Neural crest cell (in vitro differentiated cells): ENCODE measurements at places on chromosomes 5 and 9. TPM values are rescaled to one million over a fixed set of nuclear protein-coding genes. Genes with fewer than 3 reads are reported as not detected.

Gene FOXD4L6
- 0.30 and 0.48 TPM in 2 replicates for total RNA-seq

DNA sequence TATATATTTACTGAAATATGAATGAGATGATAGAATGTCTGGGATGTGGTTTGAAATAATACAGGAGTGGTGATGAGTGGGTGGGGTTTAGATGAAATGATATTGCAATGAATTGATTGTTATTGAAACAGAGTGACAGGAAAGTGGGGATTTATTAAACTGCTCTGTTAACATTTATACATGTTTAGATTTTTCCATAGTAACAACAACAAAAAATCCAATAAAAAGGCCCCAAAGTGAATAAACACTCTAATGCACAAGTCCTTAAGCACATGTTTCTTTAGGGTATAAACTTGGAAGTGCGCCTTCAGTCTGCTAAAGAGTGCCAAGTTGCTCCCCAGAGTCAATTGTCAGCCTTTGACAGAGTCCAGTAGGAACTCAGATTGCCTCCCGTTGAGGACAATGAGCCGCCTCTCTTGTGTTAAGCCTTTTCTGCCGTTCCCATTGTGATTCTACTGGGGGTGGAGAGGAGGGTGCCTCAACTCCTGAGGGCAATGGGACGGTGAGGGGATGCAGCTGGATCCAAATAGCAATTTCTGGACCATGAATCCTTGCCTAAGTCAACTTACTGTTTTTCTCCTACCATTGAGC is 112.3 kb downstream of the SLC28A3 start:
- no peaks in the 10 kb centered on the region for H3K27me3 ChIP-seq
- DNase-seq = no peak
- H3K4me1 ChIP-seq = peaks cover 53% of the 10 kb centered on the region
- H3K4me3 ChIP-seq = no peak overlapping the region
- H3K27ac ChIP-seq = peak overlapping the region; percentile 28
- H3K36me3 ChIP-seq = no peaks in the 10 kb centered on the region

Gene COL27A1
- 15.3 and 20.3 TPM in 2 replicates for total RNA-seq

Gene RLN2
- total RNA-seq = 0.43 and 0.77 TPM in 2 replicates

Gene HMGXB3
- total RNA-seq = 40.4 and 44.4 TPM in 2 replicates

DNA sequence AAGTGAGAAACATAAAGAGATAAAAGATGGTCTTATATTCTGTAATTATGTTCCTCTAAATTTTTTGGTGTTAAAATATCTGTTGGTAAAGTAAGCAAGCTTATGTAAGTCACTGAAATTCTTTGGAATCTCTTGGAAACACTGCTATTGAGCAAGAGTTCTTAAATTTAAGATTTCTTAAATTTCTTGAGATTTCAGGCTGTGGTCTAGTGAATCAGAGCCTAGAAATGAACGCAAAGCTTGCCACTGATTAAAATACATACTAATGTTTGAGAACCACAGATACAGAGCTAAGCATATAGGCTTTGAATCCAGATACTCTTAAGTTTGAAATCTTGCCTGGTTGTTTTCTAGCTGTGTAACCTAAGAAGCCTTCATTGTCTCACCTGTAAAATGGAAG is 133.4 kb downstream of the TRPM3 start:
- H3K36me3 ChIP-seq = no peaks in the 10 kb centered on the region
- H3K4me3 ChIP-seq = no peak overlapping the region
- no peaks in the 10 kb centered on the region for H3K4me1 ChIP-seq
- H3K27me3 ChIP-seq = no peaks in the 10 kb centered on the region
- DNase-seq = no peak

GRCh38 chr5:80967500-80968181 is 7.5 kb downstream of the RASGRF2 start:
- H3K36me3 ChIP-seq = no peaks in the 10 kb centered on the region
- no peak overlapping the region for H3K4me3 ChIP-seq
- H3K4me1 ChIP-seq = no peaks in the 10 kb centered on the region
- H3K27me3 ChIP-seq = peaks cover 44% of the 10 kb centered on the region

DNA sequence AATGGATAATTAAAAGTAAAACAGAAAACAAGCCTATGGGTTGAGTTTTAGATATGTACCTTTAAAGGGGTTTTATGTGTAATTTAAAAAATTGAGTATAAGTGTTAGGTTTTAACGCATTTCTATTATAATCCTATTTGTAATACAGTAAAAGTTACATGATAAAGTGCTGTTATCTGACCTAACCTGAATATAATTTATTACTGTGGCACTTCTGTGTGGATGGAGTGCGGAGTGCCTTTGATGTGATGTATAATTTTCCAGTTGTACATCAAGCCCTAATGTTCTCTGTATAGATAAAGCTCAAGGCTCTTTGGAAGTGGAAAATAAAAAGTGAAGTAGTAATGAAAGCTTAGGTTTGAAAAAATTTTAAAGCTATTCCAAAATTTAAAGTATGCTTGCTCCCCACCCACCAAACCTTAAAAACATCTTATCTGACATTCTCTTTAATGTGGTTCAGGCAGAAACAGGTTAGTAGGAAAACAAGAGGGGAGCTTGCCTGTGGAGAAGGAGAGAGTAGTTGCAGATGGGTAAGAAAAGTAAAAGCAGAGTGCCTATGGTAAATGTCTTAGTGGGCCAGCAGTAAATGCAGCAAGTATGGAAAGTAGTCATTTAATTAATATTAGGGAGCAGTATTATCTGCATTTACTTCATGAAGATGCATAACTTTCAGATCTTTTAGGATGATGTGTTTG is 4.0 kb downstream of the MATR3 start:
- DNase-seq = no peak
- no peak overlapping the region for H3K27ac ChIP-seq
- peaks cover 59% of the 10 kb centered on the region for H3K4me1 ChIP-seq
- peak overlapping the region; percentile 80 for H3K4me3 ChIP-seq
- H3K27me3 ChIP-seq = peaks cover 13% of the 10 kb centered on the region

- H3K4me3 ChIP-seq = no peak overlapping the region
- no peaks in the 10 kb centered on the region for H3K27me3 ChIP-seq
- H3K36me3 ChIP-seq = no peaks in the 10 kb centered on the region
- no peak overlapping the region for H3K27ac ChIP-seq
- DNase-seq = no peak
Measured at GRCh38 chr5:18113721-18114120, 479.5 kb downstream of the TAF11L14 start.

- peak; percentile 63 for DNase-seq
- peak overlapping the region; percentile 96 for H3K27ac ChIP-seq
- H3K36me3 ChIP-seq = no peaks in the 10 kb centered on the region
- H3K4me1 ChIP-seq = peaks cover 66% of the 10 kb centered on the region
- H3K4me3 ChIP-seq = peak overlapping the region; percentile 85
- no peaks in the 10 kb centered on the region for H3K27me3 ChIP-seq
Measured at GRCh38 chr9:129596541-129597331, 24.2 kb downstream of the C9orf50 start.

- peaks cover 9% of the 10 kb centered on the region for H3K4me1 ChIP-seq
- H3K27me3 ChIP-seq = no peaks in the 10 kb centered on the region
- H3K4me3 ChIP-seq = no peak overlapping the region
- no peak for DNase-seq
Measured at GRCh38 chr5:160175438-160176218, 53.7 kb upstream of the FABP6 start.

- H3K36me3 ChIP-seq = peaks cover 7% of the 10 kb centered on the region
- H3K27ac ChIP-seq = no peak overlapping the region
- H3K4me3 ChIP-seq = no peak overlapping the region
- H3K4me1 ChIP-seq = no peaks in the 10 kb centered on the region
- no peak for DNase-seq
- no peaks in the 10 kb centered on the region for H3K27me3 ChIP-seq
Measured at GRCh38 chr9:110986529-110986928, 51.7 kb downstream of the LPAR1 start.

DNA sequence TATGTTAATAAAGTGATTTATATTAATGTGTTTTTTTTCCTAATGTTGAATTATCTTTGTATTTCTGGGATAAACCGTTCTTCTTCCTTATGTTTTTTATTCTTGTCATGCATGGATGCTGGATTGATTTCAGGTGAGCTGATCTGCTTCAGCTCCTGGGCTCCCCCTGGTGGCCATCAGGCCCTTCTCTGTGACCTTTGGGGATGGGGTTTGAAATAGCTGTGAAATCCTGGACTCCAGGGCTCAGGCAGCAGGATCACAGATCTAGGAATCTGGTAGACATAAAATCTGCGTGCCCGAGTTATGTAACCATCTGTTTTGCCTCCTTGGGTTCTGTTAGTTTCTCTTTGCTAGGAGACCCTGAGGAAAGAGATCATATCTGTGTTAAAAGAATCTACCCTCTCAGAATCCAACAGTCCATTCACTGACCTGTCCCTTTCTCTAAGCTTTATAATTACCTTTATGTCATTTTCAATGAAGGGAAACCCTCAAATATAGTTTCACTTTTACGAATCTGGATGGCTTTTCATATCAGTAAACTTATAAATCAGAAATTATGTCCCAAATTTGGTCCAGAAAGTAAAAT is 12.2 kb upstream of the OR13J1 start:
- H3K36me3 ChIP-seq = no peaks in the 10 kb centered on the region
- no peaks in the 10 kb centered on the region for H3K4me1 ChIP-seq
- H3K27me3 ChIP-seq = peaks cover 20% of the 10 kb centered on the region
- no peak overlapping the region for H3K27ac ChIP-seq
- DNase-seq = peak; percentile 85

DNA sequence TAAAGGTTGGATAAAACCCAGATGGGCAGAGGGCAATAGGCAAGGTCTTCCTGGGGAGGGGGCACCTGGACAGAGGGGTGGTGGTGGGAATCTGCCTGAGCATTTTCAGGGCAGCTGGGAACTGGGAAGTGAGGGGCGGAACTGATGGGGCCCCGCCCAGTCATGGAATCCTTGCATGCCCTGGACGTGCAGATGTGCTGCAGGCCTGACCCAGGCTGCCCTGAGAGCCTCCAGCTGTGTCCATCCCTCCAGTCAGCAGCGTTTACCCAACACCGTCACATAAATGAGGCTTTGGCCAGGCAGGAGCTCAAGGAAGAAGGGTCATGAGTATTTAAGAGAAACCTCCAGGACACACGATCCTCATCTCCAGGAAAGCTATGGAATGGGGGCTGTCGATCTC is 70.3 kb downstream of the DAB2IP start:
- H3K27me3 ChIP-seq = no peaks in the 10 kb centered on the region
- peaks cover 70% of the 10 kb centered on the region for H3K4me1 ChIP-seq
- no peak for DNase-seq
- no peak overlapping the region for H3K4me3 ChIP-seq

- peak; percentile 57 for DNase-seq
- peak overlapping the region; percentile 87 for H3K4me3 ChIP-seq
- peaks cover 93% of the 10 kb centered on the region for H3K27me3 ChIP-seq
- H3K27ac ChIP-seq = peak overlapping the region; percentile 39
Measured at GRCh38 chr5:43042176-43042625, 2.1 kb upstream of the ANXA2R start.

DNA sequence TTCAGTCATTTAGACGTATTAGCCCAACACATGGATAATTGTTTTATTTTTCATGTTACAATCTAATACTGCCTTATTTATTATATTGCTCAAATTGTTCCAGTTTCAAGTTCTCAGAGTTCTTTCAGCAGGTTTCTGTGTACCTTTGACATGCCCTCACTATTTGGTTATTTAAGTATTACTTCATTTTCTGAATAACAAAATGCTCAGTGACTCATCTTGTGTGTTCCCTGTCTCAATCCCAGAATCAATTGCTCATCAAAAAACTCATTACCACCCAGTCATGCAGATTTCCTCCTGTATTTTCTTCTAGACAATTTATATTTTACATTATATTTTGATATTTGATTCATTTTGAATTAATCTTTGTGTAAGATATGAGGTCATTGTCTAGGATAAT is 562.6 kb downstream of the ANXA1 start:
- DNase-seq = no peak
- no peaks in the 10 kb centered on the region for H3K36me3 ChIP-seq
- H3K27me3 ChIP-seq = no peaks in the 10 kb centered on the region
- no peaks in the 10 kb centered on the region for H3K4me1 ChIP-seq
- no peak overlapping the region for H3K4me3 ChIP-seq
- no peak overlapping the region for H3K27ac ChIP-seq

DNA sequence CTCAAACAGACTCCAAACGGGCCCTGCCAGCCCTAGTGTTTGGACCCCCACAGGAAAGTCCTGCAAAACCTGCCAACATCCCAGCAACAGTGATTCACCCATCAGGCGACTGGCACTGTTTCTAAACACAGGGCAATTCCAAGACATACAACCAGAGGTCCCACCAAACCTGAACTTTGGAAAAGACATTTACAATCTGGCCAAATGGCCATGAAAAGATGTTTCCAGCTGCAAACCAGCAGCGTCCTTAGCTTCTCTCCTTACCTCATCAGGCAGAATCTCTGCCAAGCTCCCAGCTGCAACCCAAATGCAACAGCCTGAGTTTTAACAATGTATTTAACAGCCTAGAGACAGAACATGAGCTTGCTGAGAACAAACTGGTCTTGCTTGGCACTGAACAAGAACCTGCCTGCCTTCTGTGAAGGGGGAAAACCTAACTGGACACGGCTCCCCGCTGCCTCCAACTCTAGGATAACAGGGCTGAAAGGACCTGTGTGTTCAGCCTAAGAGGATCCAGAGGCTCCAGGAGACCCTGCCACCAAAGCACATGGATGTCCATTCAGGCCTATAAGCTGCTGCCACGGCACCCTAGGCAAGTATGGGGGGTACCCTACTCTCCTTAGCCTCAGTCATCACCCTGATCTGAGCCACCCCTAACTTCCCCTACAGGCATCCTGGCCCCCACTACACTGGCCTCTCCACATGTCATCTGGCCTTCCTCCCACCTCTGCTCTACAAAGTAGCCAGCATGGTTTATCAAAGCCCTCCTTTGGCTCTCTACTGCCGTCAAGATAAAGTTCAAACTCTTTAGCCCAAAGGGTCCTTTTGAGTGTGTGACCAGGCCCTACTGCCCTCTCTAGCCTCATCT is 5.6 kb downstream of the P4HA2 start:
- H3K4me1 ChIP-seq = peaks cover 3% of the 10 kb centered on the region
- H3K36me3 ChIP-seq = no peaks in the 10 kb centered on the region
- no peak overlapping the region for H3K4me3 ChIP-seq
- H3K27me3 ChIP-seq = peaks cover 17% of the 10 kb centered on the region

GRCh38 chr5:78783434-78784130 is 135.0 kb upstream of the LHFPL2 start:
- no peak overlapping the region for H3K27ac ChIP-seq
- H3K27me3 ChIP-seq = no peaks in the 10 kb centered on the region
- no peak for DNase-seq
- peaks cover 9% of the 10 kb centered on the region for H3K36me3 ChIP-seq

DNA sequence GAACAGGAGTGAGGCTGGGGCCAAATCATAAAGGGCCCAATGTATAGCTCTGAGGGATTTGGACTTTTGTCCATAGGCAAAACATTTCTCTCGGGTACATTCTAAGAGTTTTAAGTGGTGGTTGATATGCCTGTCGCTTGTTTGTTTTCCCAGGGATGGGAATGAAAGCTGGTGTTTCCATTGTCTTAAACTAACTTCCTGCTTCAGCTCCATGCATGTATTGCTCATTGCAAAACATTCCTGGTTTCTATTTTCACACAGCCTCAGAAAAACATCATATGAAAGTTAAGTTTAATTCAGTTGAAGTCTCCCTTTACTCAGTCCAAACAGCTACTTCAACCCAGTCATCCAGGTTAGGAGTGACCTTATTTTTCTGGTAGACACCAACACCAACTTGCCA is 235.0 kb downstream of the ACTL7B start:
- no peak for DNase-seq
- H3K36me3 ChIP-seq = no peaks in the 10 kb centered on the region
- no peak overlapping the region for H3K27ac ChIP-seq
- H3K4me3 ChIP-seq = no peak overlapping the region

- peaks cover 34% of the 10 kb centered on the region for H3K4me1 ChIP-seq
- H3K27me3 ChIP-seq = no peaks in the 10 kb centered on the region
- no peak for DNase-seq
- H3K4me3 ChIP-seq = no peak overlapping the region
Measured at GRCh38 chr9:37927601-37928551, 23.9 kb upstream of the SLC25A51 start.

Gene BTNL3
- not detected in 2 replicates for total RNA-seq

- no peak overlapping the region for H3K27ac ChIP-seq
- H3K4me3 ChIP-seq = no peak overlapping the region
- peaks cover 26% of the 10 kb centered on the region for H3K4me1 ChIP-seq
Measured at GRCh38 chr5:74127381-74128320, 501.7 kb downstream of the ARHGEF28 start.
